Activated naive CD4-positive, alpha-beta T cell (primary cell): ENCODE measurements at places on chromosomes 5 and 9.

- no peak for DNase-seq
Measured at GRCh38 chr5:23977997-23978396, 470.6 kb downstream of the PRDM9 start.

- DNase-seq, result no peak
Measured at GRCh38 chr9:131320031-131320685, 30.6 kb downstream of the PLPP7 start.

- no peak for DNase-seq
Measured at GRCh38 chr9:3751125-3751758, 225.4 kb upstream of the RFX3 start.

DNA sequence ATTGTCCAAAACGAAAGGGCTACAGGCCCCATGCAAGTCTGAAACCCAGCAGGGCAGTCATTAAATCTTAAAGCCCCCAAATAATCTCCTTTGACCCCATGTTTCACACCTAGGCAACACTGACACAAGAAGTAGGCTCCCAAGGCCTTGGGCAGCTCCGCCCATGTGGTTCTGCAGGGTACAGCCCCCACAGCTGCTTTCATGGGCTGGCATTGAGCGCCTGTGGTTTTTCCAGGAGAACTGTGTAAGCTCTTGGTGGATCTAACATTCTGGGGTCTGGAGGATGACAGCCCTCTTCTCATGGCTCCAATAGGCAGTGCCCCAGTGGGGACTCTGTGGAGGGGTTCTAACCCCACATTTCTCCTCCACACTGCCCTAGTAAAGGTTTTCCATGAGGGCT is 623.5 kb downstream of the PRR16 start:
- DNase-seq, result no peak

DNA sequence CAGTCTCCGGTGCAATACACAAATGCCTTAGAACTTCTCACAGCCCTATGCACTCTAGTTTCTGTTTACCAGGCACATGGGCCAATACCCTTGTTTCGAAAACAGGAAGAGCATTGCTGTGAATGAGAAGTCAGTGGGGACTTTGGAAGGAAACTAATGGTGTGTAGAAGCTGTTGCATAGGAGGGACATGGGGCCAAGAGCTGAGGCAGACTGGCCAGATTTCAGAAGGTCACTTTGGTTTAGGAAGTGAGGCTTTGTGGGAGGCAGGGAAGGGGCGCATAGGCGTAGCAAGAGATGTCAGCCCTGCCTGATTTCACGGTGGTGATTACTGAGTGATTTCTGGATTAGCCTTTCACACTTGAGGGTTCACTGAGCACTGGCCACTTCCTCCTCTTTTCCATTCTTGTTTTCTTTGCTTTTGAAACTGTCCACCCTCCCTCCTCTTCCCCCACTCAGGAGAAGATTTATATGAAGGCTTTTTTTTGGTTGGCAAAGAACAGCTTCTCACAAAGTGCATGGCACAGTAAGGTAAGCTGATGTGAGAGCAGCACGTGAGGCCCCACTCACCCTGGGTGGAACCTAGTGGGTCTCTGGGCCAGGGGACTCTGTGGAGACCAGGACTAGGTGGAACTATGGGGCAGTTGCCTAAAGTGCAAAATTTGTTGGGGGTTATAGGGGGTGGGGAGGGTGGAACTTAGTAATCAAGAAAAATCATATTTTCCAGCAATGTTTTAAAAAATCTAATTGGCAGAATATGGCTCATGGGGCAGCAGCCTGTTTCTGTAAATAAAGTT is 6.1 kb upstream of the TMEM252 start:
- DNase-seq, result no peak

DNA sequence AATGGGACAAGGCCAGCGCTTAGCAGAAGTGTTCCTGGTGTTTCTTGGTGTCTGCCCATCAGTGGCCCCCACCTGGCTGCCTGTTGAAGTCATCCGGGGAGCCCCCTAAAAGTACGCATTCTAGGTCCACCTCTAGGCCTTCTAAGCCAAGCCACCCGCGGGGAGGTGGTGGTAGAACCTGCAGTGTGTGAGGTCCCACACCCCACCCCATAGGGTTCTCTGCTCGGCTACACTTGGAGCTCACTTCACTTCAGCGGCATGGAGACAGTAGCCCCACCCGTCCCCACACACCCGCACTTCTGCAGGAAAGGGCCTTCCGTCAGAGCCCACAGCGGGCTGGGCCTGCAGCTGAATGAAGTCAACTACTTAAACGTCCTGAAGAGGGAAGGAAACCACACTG is 29.6 kb upstream of the FCN2 start:
- no peak for DNase-seq

DNA sequence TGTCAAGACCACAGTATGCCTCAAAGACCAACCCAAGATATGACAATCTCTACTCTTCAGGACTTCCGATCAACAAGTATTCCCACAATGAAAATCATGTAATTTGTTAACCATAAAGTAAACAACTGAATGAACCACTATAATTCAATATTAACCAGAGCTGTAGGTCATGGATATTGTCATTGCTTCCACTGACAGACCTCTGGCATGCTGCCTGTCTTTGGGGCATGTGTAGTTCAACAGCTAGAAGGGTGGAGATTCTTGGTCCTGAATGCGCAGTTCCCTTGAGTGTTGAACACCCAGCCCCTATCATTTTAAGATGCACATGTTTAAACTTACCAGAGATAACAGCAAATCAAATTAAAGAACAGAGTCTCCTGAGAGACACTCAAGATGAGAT is 283.0 kb downstream of the CEMIP2 start:
- no peak for DNase-seq

GRCh38 chr5:177611446-177612214 is 11.7 kb downstream of the B4GALT7 start:
- no peak for DNase-seq

GRCh38 chr5:166994226-166994625 is 1297.2 kb upstream of the WWC1 start:
- no peak for DNase-seq

DNA sequence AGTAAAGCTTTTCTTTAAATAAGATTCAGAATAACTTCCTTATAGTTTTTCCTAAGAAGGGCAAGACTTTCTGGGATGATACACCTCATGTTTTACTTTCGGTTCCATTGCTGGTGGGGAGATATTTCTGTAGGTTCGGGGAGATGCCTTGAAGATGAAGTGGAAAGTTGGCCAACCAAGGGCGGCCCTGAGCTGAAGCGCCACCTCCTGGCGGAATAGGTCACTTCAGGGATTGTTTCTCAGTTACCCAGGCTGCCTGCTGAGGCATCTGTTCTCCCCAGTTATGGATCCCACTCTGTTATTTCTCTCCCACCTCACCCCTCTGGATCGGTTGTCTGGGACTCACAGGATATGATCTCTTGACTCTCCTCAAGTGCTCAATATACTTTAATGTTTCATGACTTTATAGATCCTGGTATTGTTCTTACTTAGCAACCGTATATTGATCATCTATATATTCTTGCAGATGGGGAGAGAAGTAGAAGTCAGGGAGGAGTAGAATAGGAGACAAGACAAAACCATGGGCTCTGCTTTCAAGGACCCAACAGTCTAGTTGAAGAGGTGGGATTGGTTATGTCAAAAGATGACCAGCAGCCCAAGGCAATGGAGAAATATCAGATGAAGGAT is 23.4 kb downstream of the MEGF10 start:
- DNase-seq, result peak; percentile 46

DNA sequence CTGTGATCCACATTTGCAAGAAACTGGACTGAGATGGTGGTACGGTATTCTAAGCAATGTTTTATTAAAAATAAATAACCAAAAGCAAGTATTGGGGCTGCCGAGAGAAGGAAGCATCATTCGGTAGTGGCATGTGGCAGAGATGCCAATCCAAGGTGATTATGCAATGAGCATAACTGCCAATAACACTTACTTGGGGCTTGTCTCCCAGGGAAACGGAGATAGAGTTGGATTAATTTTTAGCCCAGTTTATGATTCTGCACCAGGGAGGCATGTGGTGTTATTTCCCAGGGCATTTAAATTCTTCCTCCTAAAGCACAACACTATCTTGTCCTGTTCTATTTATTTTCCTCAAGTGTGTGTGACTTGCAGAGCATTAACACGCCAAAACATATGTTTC is 17.9 kb downstream of the SLC24A2 start:
- DNase-seq, result no peak

GRCh38 chr5:10343486-10343885 is 10.0 kb upstream of the MARCHF6 start:
- no peak for DNase-seq

DNA sequence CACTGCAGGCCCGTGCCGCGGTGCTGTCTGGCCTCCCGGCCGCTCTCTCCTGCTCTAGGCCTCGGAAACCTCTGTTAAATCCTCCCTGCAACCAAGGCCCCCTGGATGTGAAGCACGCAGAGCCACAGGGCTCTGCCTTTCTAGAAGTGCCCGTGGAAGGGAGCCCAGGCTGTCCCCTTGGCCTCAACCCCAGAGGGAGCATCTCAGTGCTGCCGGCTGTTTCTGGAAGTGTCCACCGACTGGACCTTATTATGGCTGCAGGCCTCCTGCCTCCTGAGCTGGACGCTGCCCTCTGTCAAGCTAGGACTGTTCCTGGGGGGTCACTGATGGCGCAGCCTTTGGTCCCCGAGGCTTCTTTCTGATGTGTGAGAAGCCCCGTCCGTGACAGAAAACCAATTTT is 40.4 kb upstream of the PHYKPL start:
- DNase-seq, result no peak

- no peak for DNase-seq
Measured at GRCh38 chr9:130954317-130954716, 15.3 kb upstream of the FIBCD1 start.

DNA sequence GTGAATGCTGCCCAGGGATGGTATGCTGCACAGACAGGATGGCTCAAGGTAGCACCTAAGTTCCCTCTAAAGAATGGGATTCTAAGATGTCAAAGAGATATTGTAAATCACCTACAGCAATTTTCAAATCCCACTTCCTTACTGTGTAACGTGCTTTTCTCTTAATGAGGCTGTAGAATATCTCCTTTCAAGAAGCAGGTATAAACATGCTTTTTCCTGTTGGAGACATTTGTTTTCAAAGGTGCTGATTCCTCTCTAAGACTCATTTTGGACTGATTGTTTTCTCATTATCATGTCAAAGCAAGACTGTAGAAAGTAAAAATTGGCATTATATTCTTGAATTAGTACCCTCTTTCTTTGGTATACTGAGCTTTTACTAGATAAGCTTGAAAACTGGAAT is 412.6 kb upstream of the PAPPA start:
- no peak for DNase-seq

DNA sequence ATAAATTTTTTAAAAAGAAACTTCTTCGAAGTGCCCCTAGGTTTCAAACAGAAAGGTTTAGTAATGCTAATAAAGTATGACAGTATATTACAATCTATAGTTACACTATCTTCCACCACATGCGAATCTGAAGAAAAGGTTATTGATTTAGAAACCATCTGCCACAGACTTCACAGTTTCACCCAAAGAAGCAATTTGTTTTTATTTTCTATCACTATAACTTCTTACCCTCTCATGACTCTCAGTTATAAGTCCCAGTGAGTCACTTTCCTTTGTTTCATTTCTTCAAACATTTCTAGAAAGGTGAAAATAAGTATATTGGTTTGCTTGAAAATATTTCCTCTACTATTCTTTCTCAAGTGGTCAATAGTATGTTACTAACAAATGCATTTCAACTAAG is 93.6 kb downstream of the MCTP1 start:
- DNase-seq, result no peak

GRCh38 chr9:88221105-88221504 is 82.8 kb upstream of the SPATA31C2 start:
- no peak for DNase-seq

DNA sequence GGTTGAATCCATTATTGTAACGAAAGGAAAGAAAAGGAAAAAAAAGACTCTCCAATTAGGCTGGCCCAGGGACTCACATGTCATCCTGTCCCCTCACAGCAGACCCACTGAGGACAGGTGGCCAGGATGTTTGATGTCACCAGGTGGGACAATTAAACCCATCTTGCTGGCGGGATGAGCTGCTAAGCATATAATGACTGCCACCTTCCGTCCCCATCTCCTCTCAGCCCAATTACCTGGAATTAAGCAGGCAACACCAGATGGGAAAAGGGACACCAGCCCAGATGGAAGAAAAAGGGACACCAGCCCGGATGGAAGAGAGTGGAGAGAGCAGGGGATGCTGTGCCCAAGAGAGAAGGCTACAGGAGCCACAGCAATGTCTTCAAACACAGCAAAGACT is 116.6 kb upstream of the SARDH start:
- DNase-seq, result no peak

- no peak for DNase-seq
Measured at GRCh38 chr9:87498811-87499360, 1.2 kb downstream of the DAPK1 start.

DNA sequence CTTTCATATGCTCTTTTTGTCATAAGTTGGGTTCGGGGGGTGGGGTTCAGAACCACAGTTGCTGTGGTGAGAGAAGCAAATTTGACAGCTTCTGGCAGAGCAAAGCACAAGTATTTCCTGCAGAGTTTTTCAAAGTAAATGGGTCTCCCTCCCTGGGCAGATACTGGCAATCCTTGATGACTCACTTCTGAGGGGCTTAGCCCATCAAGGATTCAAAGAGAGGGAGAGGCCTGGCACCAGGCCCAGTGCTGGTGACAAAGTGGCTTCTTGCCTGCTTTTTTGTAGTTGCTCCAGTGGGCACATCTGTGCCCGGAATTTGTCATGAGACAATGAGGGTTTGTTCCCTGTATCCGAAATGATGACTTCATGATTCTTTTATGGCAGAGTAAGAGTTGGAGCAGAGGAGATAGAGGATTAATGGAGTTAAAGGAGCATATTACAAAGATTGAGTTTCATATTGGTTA is 46.6 kb upstream of the TNC start:
- no peak for DNase-seq

GRCh38 chr5:53482717-53483638 is 2.5 kb downstream of the FST start:
- DNase-seq, result no peak

DNA sequence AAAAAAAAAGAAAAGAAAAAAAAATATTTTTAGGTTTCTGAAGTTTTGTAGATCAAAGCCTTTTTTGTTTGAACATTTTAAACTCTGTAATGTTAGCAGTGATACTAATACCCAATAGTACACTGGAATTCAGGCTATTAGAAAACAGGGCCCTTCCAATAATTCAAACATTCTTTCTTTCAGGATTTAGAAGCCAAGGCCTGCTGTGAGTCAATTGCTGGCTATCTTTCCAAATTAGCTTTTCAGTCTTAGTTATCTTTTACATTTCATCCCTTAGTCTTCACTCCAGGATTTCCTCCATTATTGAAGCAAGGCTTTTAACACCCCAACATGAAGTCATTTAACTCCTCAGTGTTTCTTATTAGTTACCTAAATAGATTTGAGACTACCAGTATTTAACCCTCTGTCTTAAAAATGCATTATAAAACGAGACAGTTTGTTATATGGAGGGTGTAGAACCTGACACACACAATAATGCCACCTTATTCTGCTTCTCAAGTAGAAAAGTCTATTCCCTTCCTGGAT is 951.9 kb upstream of the DMAC1 start:
- no peak for DNase-seq

GRCh38 chr9:6680797-6681146 is 35.2 kb upstream of the GLDC start:
- peak; percentile 64 for DNase-seq

- DNase-seq, result no peak
Measured at GRCh38 chr5:172365948-172366608, 82.5 kb upstream of the UBTD2 start.
